ENCODE measurements at places on chromosomes 5 and 9.

DNA sequence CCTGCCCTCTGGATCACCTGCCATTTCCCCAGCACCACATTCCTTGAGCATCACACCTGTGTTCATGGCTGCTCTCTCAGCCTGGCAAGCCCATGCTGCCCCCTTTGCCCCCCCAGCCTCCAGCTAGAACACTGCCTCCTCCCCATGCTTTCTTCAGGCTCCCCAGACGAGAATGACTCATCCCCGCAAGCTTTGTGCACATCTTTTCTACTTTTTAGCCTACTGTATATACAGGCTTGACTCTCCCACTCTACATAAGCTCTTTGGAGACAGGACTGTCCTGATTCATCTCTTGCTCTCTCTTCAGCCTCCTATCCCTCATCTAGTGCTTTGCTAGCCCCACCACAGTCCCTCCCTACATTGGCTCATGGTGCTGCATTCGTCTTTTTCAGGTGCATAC is 19.9 kb upstream of the GLIPR2 start:
- no peak for DNase-seq

GRCh38 chr5:176781638-176782570 is 28.5 kb upstream of the UNC5A start:
- no peak for DNase-seq

DNA sequence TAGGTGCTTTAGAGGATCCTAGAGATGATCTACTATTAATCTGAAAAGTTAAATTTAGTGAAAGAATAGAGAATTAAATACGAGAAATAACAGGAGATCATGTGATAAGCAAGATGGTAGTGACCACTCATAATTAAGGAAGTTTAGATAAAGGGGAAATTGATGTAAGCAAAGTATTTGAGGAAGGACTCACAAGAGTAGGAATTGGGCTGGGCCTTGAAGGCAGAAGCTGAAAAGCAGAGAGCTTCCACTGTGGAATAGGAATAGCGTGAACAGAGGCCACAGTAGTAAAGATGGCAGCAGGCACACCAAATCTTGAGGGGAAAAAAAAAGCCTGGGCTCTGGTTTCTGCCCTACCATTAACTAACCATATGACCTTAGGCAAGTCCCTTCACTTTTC is 38.0 kb downstream of the KIF24 start:
- no peak for DNase-seq

- DNase-seq, result no peak
Measured at GRCh38 chr9:71706176-71706575, 62.1 kb downstream of the CEMIP2 start.
